ENCODE measurements at places on chromosomes 2 and 18. TPM values are rescaled to one million over a fixed set of nuclear protein-coding genes. Genes with fewer than 3 reads are reported as not detected.

DNA sequence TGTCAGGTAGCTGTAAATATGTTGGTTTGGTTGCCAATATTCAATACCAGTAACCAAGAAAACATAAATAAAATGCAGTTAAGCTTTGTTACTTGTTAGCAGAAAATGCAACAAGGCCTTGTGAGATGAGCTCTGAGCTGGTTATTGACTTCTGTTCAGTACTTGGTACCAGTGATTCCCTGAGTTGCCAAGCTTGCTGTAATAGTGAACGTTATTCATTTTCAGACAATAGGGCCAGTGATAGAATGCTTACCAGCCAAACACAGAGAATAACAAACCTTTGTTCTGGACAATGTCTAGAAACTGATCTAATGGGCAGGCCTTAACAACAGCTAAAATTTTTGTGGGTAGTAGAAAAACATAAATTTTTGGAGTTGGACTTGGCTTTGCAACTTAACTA, 29.5 kb downstream of the RASGRP3 start:
- H3K4me1 ChIP-seq = peaks cover 50% of the 10 kb centered on the region
- no peak overlapping the region for H3K4me3 ChIP-seq
- peaks cover 6% of the 10 kb centered on the region for H3K27me3 ChIP-seq
- H3K36me3 ChIP-seq = peaks cover 36% of the 10 kb centered on the region
- H3K27ac ChIP-seq = no peak overlapping the region
- DNase-seq = no peak

The FAM210A gene
- 15.4 TPM for total RNA-seq

- peak; percentile 12 for DNase-seq
- H3K27ac ChIP-seq = no peak overlapping the region
- H3K4me3 ChIP-seq = no peak overlapping the region
Measured at GRCh38 chr2:37232131-37232933, 874 bp downstream of the NDUFAF7 start.

GRCh38 chr18:71075147-71075546, 786.3 kb downstream of the SOCS6 start:
- H3K27me3 ChIP-seq = no peaks in the 10 kb centered on the region
- H3K4me1 ChIP-seq = no peaks in the 10 kb centered on the region
- DNase-seq = no peak
- no peak overlapping the region for H3K4me3 ChIP-seq

DNA sequence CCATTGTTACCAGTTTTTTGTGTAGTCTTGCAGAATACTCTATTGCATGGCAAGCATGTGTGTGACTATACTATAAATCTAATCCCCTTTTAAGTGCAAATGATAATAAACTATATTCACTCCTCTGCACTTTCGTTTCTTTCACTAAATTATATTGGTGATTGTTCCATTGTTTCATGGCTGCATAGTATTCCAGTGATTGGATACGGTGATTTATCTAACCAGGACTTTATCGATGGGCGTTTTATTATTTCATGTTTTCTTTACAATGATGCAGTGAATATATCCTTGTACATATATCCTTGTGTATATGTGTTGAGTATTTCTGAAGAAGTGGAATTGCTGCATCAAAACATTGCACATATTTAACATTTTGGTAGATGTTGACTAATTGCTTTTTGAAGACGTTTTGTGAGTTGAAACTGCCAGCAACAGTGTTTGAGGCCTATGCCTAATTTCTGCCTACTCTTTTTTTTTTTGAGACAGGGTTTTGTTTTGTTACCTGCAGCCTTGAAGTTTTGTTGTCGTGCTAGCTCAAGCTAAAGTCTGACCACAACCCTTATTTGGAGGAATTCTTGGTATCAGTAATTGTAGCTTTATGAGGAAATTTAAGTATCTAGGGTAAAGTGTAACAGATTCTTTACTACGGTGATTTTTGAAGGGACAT, 2.7 kb downstream of the MIB1 start:
- DNase-seq = no peak
- H3K36me3 ChIP-seq = no peaks in the 10 kb centered on the region
- H3K4me1 ChIP-seq = peaks cover 46% of the 10 kb centered on the region
- H3K4me3 ChIP-seq = peak overlapping the region; percentile 77
- H3K27me3 ChIP-seq = peaks cover 6% of the 10 kb centered on the region

DNA sequence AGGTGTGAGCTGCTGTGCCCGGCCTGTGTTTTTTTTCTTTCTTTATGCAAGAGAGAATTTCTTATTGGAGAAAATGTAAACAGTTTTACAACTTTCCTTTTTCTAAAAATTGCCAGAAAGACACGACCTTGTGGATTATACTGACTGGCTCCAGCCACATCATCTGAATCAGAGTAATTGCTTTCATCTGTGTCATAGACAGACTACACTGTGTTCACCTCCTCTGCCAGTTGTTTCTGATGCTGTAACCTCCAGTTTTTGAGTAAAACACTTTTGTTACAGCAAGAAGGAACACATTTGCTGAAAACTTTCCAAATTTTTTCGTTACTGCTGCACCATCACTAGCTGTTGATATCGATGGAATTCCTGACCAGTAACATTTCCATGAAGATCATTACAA, 43.9 kb upstream of the PLEKHM3 start:
- H3K4me3 ChIP-seq = no peak overlapping the region
- H3K27me3 ChIP-seq = peaks cover 4% of the 10 kb centered on the region
- H3K27ac ChIP-seq = no peak overlapping the region
- H3K36me3 ChIP-seq = no peaks in the 10 kb centered on the region
- no peak for DNase-seq

The ANKRD29 gene
- total RNA-seq = not detected

The ZC3H8 gene
- total RNA-seq = 6.1 TPM

The CRYGD gene
- total RNA-seq = not detected

DNA sequence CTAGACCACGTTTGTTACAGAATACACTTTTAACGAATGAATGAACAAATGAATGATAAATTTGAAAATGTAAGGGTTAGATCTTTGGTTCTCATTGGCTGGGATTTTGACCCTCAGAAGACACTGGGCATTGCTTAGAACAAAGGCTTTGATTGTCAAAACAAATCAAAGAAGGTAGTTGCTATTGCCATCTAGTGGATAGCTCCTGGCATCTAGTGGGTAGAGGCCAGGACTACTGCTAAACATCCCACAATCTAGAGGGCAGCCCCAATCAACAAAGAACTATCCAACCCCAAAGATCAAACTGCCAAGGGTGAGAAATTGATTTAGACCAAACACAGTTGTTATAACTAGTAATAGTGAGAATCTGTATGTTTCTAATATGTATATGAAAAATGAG, 552.3 kb downstream of the KCNJ3 start:
- no peak for DNase-seq
- no peaks in the 10 kb centered on the region for H3K4me1 ChIP-seq
- no peak overlapping the region for H3K4me3 ChIP-seq
- H3K27me3 ChIP-seq = no peaks in the 10 kb centered on the region

DNA sequence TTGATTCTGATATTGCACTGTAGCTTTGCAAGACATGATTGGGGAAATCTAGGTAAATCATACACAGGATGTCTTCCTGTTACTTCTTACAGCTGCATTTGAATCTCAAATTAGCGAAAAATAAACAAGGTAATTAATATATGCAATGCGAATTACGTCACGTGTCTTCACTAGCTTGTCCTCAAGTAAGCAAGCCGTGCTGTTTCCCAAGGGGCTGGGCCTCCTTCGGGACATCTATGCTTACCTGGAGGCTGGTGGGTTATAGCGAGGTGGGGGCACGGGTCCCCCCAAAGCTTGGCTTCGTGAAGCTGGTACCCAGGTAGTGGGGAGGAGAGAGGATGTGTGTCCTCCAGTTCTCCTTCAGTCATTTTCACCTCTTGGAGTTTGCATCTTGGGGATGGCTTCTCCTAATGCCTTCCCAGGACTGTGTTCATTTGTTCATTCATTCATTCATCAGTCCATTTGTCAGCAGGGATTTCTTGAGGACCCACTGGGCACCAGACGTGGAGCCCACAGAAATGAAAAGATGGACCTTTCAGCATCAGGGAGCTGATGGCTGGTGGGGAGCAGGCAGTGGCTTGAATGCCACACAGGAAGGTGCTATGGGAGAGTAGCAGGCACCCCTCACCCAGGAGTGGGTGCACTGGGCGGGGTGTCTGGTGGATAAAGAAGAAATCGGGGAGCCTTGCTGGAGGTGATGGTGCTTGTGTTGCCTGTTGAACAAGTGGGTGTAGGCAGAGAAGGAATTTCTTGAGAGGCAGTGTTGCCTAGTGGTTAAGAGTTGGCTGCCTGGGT, 155.1 kb downstream of the GLI2 start:
- no peaks in the 10 kb centered on the region for H3K36me3 ChIP-seq
- H3K4me1 ChIP-seq = peaks cover 14% of the 10 kb centered on the region
- H3K27me3 ChIP-seq = peaks cover 2% of the 10 kb centered on the region

The CXCR4 gene
- total RNA-seq = 255 TPM

- H3K27me3 ChIP-seq = no peaks in the 10 kb centered on the region
- no peak for DNase-seq
- H3K36me3 ChIP-seq = no peaks in the 10 kb centered on the region
- H3K27ac ChIP-seq = no peak overlapping the region
- no peak overlapping the region for H3K4me3 ChIP-seq
Measured at GRCh38 chr2:190596993-190597392, 51.9 kb upstream of the NAB1 start.

DNA sequence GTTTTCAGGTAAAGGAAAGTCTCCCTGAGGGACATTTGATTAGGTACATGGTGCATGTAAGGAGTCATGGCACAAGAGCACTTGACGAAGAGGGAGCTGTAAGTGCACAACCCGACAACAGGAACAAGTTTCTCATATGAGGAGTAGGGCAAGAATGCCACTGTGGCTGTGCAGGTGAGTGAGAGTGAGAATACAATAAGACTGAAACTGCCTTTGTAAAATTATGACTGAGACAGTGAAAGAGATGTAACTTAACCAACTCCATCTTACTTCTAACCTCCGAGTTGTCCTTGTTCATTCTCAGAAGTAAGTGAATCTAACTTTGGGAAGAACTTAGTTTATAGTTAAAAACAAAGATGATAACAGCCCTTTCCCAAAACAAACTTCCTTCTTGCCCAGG, 1025.8 kb upstream of the CNTNAP5 start:
- no peaks in the 10 kb centered on the region for H3K4me1 ChIP-seq
- no peaks in the 10 kb centered on the region for H3K27me3 ChIP-seq
- no peaks in the 10 kb centered on the region for H3K36me3 ChIP-seq
- no peak overlapping the region for H3K4me3 ChIP-seq
- no peak overlapping the region for H3K27ac ChIP-seq

The ASB18 gene
- total RNA-seq = not detected

The TMEM247 gene
- not detected for total RNA-seq

Data from endothelial cell (in vitro differentiated cells).